Ammon's horn (tissue), 1 donor: ENCODE measurements at places on chromosomes 13 and 19.
A peak's percentile ranks its signal among the peaks of the same experiment; 100 is the strongest.

DNA sequence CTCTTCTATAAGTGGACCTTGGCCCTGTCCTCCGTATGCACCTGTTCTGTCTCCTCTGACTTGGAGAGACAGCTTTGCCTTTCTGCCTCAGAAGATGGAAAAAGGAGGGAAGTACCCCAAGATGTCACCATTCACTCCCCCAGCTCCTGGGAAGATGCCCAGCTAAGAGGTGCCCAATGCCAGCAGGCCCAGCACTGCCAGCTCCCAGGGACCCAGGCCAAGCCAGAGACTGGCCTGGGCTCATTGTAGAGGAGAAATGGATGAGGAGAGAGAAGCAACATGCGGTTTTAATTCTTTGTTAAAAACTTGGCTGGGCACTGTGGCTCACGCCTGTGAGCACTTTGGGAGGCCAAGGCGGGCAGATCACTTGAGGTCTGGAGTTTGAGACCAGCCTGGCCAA, 111.5 kb upstream of the ZNF507 start:
- DNase-seq, result peak; percentile 61

- no peak for DNase-seq
Measured at GRCh38 chr19:28509079-28509895, 703.7 kb downstream of the UQCRFS1 start.

DNA sequence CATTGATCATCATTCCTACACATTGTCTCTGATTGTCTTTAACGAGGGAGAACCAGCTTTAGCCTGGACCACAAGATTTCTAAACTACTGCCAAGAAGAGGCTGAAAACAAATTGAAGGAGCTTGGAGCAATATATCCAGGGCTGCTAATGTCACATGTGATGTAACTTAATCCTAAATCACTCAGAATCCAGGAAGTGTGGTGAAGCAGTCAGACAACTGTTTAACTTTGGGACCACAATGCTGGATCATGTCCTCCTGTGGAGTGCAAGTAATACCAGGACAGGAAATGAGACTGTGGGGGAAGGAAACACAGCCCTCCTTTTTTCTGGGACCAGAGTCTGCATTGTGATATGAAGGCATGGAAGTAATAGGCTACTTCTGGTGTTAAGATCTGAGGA, 430.2 kb downstream of the KCTD12 start:
- DNase-seq, result no peak

DNA sequence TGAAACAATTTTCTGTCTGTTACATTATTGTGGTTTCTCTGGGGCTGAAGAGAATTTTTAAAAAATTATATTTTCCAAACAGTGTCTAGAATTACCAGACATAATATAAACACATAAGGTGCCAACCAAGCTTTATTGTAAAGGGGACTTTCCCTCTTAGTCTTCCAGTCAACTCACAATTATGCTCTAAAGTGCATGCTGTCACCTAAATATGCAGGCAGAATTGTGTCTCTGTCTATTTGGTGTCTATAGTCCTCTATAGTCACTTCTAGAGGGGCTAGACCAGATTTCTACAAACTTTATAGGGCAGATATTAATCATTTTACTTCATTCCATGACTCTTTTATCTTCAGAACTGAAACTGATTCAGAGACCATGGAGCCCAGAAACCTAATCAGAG, 12.8 kb downstream of the ZNF254 start:
- no peak for DNase-seq

DNA sequence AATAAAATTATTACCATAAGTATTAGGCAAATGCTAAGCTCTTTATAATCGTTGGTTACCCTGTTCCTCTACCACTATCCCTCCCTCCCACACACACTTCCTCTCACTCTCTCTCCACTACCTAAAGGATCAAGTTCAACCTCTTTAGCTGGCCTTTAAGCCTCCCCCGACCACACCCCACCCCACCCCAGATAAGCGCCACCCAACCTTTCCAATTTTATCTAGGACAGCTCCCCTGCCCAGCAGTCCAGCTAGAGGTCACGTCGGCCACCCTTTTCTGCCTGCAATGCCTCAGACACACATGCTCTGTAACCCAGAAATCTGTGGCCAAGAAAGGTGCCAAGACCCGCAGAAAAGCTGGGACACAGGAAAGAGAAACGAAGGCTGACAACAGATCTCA, 1.1 kb downstream of the LYPD4 start:
- DNase-seq, result no peak

DNA sequence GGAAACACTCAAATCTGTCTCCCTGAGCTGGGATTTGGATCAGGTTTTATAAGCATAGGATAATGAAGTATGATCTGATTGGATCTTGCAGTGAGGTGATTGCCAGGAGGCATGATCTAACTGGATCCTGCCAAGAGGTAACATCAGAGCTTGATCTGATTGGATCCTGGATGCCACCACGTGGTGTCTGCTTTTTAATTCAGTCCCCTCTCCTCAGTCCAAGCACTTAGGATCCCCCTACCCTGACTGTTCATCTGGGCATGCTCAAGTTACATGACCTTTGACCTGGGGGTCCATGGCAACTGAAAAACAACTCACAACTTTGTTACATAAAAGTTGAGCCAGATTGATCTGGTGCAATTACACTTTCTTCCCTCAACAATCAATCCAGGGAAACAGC, 47.5 kb upstream of the LSM14A start:
- no peak for DNase-seq

DNA sequence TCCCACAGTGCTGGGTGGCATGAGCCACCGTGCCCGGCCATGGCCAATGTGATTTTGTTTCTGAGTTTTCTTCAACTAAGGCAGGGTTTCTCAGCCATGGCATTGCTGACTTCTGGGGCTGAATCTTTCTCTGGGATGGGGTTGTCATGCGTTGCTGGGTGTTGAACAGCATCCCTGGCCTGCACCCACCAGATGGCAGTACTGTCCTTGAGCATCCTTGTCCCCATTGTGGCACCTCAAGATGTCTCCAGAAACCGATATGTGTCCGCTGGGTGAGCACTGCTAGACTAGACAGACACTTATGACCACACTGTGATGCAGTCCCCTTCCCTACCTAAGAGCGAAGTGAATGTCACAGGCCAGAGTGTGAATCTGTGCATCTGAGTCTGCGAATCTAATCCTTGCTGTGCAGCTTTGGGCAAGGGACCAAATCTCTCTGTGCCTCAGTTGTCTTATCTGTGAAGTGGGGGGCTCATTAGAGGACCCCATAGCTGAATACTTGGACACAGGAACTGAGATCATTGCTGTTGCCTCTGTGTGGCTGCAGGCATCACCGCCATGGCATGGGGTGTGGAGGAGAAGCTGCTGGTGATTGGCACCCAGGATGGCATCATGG, 50.3 kb upstream of the SIN3B start:
- peak; percentile 43 for DNase-seq

- no peak for DNase-seq
Measured at GRCh38 chr13:71005919-71006318, 861.1 kb downstream of the DACH1 start.

GRCh38 chr19:5107432-5108122, 138.7 kb downstream of the KDM4B start:
- no peak for DNase-seq
